ENCODE measurements at places on chromosomes 13 and 19. TPM values are rescaled to one million over a fixed set of nuclear protein-coding genes. Genes with fewer than 3 reads are reported as not detected.

DNA sequence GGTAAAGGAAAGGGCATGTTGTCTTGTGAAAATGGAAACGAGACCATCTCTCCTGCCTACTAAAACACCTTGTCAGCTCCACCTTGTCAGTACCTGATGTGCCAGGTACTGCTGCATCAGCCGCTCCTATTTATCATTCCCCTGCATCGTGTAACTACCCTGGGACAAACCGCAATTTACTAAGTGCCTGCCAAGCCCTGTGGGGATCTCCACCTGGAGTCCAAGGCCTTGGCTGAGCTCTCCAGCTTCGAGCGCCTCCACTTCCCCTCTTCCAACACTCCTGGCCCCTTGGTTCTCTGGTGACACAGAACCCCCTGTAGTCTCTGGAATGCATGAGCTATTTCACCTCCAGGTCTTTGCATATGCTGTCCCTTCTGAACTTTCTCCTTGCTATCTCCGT lies 25.9 kb upstream of the CCNP start:
- DNase-seq: no peak

Gene SPACA4
- total RNA-seq: not detected

Gene PPP1R12C
- total RNA-seq: 55.8 TPM

DNA sequence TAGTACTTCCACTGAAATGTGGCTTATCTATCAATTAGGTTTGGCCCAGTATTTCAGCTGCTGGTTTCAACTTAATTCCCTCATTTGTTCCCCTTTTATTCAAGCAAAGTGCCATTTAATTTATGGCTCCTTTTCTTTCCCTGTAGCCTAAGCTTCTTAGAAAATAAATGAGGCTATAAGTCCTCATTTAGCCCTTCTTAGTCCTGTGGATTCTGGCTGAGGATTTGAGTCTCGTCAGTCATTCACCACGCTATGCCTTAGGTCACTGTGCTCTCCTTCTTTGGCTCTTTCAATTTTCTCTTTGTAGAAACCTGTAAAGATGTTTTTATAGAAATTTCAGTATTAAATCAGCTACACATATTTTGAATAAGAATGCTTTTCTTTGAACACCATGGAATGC lies 579.1 kb downstream of the GPC6 start:
- DNase-seq: no peak

GRCh38 chr13:99279637-99280036 lies 21.5 kb upstream of the GPR18 start:
- DNase-seq: no peak

GRCh38 chr13:29310806-29311205 lies 284.7 kb downstream of the SLC7A1 start:
- no peak for DNase-seq

Gene KLK5
- total RNA-seq: not detected

Gene CEACAM16
- total RNA-seq: not detected

DNA sequence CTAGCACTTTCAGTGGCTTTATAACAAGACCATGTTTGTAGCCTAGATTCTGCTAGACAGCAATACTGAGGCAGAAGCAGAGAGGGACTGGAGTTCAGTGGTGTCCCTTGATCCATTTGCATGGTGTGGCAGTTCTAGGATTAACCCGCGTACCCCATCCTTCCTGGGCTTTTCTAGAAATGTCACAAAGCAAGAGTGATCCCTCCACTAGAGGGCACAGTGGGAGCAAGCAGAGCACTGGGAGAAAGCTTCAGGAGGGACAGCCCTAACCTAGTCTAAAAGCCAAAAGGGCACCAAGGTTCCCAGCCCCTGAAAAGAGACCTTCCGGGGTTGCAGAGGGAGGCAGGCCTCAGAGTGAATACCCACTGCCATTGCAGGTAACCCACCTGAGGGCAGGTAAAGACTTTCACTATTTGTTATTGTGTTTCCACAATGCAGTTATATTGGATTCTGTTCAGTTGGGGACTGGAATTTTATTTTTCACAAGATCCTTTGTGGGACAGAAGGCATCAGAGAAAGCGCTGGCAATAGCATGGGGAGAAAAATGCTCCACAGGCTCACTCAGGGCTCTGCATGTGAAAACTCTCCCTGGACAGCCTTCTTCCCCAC lies 170.6 kb downstream of the FLT1 start:
- peak; percentile 73 for DNase-seq

- no peak for DNase-seq
Observed at GRCh38 chr19:30036154-30037129, 94.4 kb downstream of the URI1 start.

Gene ZNF525
- total RNA-seq: 23.2 TPM

- no peak for DNase-seq
Observed at GRCh38 chr13:83810136-83810535, 72.1 kb downstream of the SLITRK1 start.

- peak; percentile 49 for DNase-seq
Observed at GRCh38 chr19:12112701-12113100, 27.4 kb downstream of the ZNF20 start.

DNA sequence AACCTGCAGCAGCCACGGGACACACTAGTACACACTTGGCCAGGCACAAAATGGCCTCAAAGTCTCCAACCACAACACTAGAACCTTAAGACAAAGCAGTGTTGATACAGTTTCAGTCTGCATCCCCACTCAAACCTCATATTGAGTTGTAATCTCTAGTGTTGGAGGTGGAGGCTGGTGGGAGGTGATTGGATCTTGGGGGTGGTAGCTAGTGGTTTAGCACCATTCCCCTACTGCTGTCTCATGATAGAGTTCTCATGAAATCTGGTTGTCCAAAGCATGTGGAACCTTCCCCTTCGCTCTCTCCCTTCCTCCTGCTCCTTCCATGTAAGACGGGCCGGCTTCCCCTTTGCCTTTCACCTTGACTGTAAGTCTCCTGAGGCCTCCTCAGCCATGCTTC lies 638.7 kb downstream of the UQCRFS1 start:
- DNase-seq: no peak

GRCh38 chr13:62193919-62194318 lies 778.3 kb upstream of the PCDH20 start:
- DNase-seq: no peak

GRCh38 chr19:40810160-40810559 lies 11.2 kb downstream of the EGLN2 start:
- DNase-seq: no peak
